ENCODE measurements at places on chromosomes 7 and 10.

- DNase-seq, result peak; percentile 40
Observed at GRCh38 chr7:91557789-91558404, 293.7 kb downstream of the FZD1 start.

- no peak for DNase-seq
Observed at GRCh38 chr7:69285854-69286253, 312.4 kb upstream of the AUTS2 start.

GRCh38 chr10:17737027-17737965 is 14.7 kb upstream of the TMEM236 start:
- peak; percentile 60 for DNase-seq

DNA sequence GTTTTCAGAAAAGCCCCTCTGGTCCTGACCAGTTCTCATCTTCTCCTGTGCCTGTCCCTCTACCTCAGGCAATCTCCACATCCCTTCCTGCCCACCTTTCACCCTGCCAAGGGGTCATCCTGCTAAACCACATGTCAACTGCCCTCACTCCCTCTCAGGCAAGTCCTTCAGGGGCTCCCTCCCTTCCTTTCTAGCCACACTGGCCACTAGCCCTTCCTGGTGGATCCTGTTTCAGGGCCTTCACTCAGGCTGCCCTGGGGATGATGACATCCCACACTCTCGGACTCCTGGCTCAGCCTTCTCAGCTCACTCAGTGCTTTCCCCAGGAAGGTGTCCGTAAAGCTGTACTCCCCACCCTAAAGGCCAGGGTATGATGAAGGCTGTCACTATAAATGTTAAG is 13.4 kb downstream of the STEAP1B start:
- DNase-seq, result no peak

GRCh38 chr10:24463611-24464426 is 254.9 kb downstream of the KIAA1217 start:
- peak; percentile 69 for DNase-seq

GRCh38 chr7:1230411-1231213 is 2.1 kb upstream of the UNCX start:
- DNase-seq, result no peak

- no peak for DNase-seq
Observed at GRCh38 chr10:7410301-7410861, 453 bp downstream of the SFMBT2 start.

DNA sequence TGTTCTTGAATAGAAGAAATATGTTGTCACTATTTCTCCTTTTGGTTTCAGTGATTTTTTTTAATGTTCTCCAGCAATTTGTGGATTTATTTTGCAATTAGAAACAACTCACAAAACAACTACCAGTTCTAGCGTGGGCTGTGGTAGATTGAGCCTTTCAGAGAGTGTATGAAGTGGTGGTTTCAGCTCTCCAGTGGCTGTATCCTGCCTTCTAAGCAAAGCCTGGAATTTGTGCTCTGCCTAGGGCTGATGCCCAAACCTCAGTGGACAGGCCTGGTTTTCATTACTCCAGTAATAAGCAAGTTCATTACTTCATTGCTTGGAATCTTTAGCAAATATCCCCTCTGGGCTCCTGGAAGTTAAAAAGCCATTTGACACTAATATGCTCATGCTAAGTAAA is 35.9 kb downstream of the APBB1IP start:
- peak; percentile 48 for DNase-seq

DNA sequence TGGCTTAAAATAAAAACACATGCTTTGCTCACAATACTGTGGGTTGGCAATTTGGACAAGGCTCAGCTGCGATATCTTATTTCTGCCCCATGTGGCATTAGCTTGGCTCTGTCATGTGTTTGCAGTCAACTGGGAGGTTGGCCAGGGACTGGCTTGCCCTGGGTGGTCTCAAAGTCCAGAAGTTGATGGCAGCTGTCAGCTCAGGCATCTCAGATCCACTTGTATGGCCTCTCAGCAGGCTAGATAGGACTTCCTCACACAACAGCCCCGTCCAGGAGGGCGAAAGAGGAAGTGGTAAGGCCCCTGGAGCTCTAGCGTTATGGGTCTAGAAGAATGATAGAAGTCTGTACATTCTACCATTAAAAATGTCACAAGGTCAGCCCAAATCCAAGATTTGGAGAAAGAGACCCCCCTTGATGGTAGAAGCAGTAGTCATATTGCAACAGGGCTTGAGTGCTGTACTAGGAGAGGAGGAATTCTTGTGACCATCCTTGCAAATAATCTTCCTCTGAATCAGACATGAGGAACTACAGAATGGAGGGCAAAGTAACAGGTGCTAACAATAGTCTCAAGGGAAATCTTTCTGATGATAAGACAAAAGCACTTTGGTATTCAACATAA is 166.2 kb downstream of the FAM107B start:
- no peak for DNase-seq

GRCh38 chr7:131235489-131236317 is 92.0 kb upstream of the MKLN1 start:
- DNase-seq, result peak; percentile 95

DNA sequence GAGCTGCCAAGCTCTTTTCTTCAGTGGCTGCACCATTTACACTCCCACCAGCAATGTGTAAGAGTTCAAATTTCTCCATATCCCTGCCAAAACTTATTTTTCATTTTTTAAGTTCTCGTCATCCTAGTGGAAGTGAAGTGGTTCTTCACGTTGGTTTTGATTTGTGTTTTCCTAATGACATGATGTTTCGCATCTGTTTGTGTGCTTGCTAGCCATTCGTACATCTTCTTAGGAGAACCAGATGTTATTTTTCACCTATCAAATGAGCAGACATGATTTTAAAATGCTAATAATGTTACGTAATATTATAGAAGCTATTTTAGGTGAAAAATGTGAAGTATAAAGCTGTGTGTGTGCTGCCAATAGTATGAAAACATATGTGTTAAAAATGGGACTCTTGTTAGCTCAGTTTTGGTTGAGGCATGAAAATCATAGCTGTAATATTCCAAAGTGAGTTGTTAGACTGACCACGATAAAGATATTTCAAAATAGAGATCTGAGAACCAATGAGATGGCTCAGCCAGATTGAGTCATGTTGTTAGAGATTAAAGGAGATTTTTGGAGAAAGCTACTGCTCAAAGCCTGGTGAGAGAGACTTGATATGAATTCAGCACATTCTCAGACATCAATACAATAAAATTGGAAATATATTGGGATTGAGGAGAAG is 25.9 kb upstream of the GALNT11 start:
- peak; percentile 28 for DNase-seq

GRCh38 chr10:24952143-24952706 is at the start of gene PRTFDC1:
TSS of gene PRTFDC1 (minus strand) at chr10:24952606. CDS start at chr10:24952575, 31 bp downstream.
- peak; percentile 36 for DNase-seq

- no peak for DNase-seq
Observed at GRCh38 chr10:79316671-79317431, 30.4 kb upstream of the PPIF start.

DNA sequence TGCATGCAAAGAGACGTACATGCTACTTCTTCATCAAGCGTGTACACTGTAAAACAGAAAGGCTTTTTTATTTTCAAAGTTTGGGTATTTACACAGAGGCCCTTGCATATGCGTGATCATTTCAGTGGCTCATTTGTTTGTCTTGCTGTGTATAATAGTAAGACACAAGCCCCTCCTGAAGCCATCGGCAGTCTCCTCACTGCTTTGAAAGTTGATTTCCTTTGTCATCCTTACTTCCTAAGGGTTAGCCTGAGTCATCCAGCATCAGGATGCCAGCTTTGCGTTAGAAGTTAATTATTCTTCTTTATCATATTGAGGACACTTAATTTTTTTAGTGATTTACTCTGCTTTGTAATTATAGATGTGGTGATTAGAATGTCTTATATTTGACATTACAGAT is 72.5 kb upstream of the CTBP2 start:
- no peak for DNase-seq

DNA sequence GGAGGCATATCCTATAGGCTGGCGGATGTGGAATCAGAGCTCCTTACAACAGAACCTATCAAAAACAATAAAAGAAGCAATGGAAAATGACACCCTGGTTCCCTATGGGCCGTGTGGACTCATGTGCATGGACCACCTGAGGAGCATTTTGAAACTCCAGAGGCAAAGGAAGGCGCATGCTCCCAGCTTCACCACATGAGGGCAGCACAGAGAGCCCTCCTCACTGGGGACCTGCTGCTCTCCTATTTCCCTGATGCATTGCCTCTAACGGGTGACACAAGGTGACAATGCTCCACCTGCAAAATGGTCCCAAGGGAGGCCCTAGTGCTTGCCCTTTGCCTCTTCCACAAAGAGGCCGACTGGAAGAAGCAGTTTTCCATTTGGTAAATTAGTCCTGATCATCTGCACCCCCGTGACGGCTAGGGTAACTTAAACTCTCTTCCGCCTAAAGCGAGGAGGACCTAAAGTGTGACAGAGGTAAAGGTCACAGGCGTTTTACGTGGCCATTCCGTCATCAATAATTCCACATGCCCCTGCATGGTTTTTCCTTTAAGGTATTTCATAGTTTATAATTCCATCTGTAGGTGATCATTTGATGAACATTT is 67.7 kb downstream of the GPAM start:
- peak; percentile 77 for DNase-seq

GRCh38 chr7:105480931-105481330 is 41.1 kb downstream of the PUS7 start:
- peak; percentile 18 for DNase-seq

- DNase-seq, result no peak
Observed at GRCh38 chr10:35707642-35708425, 65.7 kb upstream of the FZD8 start.

DNA sequence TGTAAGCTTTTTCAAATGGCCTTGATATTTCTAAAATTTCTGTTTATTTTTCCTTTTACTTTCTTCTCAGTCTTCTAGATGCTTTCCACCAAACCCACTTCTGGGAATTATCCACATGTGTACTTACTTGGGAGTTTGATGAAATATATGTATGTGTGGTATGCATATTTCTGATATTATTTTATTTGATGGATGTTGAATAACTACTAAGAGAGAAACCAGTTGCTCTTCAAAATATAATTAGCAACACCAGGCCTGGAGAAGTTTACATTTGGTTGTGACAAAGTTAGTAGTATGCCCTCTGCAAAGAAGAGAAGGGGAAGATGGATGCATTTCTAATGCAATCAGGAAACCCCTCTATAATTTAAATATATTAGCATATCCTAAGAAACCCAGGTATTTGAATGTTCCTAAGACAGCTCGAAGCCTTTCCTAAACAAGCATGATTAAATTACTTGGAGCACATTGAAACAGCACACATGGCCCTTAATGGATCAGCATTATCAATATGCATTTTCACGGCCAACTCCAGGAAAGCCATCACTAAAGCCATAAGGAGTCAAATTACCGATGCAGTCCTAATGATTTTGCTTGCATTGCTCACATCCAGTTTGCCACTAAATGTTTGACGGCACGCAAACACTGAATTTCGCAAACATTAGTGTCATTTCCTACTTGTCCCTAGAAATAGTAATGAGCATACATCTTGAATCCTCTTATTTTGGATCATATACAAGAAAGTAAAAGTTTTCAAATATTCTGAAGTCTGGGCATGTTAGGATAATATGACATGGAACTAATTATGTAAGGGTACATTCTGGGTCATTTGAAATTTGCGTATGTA is 393.8 kb downstream of the EXOC4 start:
- no peak for DNase-seq

DNA sequence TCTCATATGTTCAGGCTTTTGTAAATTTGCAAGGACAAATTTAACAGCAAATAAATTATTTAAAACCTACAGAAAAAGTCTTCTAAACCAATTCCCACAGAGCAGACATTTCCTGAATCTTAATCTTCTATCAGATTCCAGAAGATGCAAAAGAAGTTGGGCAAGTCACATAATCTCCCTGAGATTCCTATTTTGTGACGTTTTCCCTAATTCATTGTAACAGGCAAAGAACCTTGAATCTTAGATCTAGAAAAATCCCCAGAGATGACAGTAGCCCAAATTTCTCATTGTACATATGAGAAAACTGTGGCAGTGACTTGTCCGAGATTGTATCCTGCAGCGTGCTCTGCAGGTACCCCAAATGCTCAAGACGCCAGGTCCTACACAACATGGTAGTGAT is 4.9 kb downstream of the ITPRID1 start:
- DNase-seq, result no peak
